NCI-H1694 (cell line): ENCODE measurements at places on chromosomes 11 and 22.
A peak's percentile ranks its signal among the peaks of the same experiment; 100 is the strongest.

DNA sequence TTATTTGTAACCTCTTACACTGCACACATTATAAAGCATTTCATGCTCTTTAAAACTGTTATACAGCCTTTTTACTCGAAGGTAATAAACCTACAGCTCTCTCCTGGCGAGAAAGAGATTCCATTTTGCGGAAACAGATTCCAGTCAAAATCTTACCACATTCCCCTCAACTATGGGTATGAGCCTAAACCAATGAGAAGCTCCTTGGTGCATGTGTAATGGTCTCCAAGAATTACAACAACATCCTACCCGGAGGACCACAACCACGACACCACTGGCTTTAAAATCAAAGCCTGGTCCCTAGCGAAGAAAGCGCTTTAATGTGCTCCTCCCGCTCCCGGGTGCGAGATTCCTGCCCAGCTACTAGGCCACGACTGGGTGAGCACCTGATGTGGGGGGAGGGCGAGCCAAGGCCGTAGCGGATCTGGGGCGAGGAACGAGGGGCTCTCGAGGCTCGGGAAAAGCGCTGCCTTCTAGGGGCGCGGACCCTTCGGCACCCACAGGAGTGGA is 821 bp downstream of the CELF1 start:
- DNase-seq, result no peak

- no peak for DNase-seq
Measured at GRCh38 chr11:1828542-1828941, 6.2 kb upstream of the SYT8 start.

- no peak for DNase-seq
Measured at GRCh38 chr11:35623621-35624168, 5.4 kb downstream of the FJX1 start.

GRCh38 chr22:32985899-32986765 is 72.0 kb downstream of the SYN3 start:
- peak; percentile 52 for DNase-seq

GRCh38 chr11:94882931-94883330 is 90.4 kb downstream of the CWC15 start:
- no peak for DNase-seq
